ENCODE measurements at places on chromosomes 4 and X.
A peak's percentile ranks its signal among the peaks of the same experiment; 100 is the strongest.

- no peak for DNase-seq
These were observed 56.3 kb downstream of the ZAR1 start for GRCh38 chr4:48546336-48546735.

GRCh38 chr4:160831165-160831922 lies 1332.5 kb downstream of the FSTL5 start:
- no peak for DNase-seq

- peak; percentile 94 for DNase-seq
These were observed 454.7 kb downstream of the IL15 start for GRCh38 chr4:142091085-142091513.

GRCh38 chrX:77952173-77952572 lies 17.3 kb downstream of the PGAM4 start:
- no peak for DNase-seq

DNA sequence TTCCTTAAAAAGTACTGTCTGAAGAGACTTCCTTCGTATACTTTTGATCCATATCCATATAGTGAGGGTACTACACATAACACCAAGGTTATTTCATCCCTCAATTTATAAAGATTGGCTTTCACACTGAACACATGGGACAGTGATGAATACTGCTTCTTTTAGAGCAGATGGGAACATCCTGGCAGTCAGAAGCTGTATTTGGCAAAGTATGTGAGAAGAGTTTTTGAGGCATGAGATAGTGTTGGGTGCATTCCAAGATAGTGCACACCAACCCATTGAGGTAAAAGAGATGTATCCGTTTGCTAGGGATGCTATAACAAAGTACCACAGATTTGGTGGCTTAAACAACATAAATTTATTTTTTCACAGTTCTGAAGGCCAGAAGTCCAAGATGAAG lies 141.1 kb downstream of the MOSPD2 start:
- no peak for DNase-seq

DNA sequence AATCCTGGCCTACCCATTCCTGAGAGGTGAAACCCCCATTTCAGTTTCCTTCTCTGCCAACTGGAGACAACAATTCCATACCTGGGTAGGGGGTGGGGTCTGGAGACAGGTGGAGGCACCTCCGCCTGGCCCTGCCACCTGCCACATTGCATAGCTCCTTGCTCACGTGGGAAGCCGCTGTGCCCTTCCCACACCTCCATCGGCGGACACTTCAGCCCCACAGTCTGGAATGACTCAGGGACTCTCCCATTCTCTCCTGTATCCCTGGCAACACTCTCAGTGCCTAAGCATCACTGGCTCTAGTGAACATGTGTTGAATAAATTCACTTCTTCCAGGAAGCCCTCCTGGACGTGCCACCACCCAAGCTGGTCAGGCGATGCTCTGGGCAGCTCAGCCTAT lies 21.7 kb downstream of the PPP2R2C start:
- no peak for DNase-seq

DNA sequence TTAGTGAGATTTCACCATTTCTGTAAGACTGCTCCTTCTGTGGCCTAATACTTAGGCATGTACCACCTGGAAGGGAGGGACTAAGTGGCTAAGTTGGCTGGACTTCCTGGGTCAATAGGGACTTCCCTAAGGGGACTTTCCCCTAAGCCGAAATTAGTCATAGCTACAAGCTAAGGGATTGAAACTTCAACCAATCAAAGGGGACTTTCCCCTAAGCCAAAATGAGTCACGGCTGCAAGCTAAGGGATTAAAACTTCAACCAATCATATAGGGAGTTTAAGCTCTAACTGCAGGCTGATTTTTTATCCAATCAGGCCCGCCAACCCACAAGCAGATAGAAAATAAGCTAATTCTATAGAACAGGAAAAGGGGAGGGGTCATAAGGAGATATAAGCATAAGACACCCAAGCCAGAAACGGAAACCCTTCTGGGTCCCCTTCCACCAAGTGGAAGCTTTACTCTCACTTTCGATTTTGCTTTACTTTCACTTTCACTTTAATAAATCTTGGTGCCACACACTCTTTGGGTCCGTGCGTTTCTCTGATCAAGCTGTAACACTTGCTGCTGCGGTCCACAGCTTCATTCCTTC lies 382.8 kb downstream of the KLHL4 start:
- DNase-seq = peak; percentile 68

DNA sequence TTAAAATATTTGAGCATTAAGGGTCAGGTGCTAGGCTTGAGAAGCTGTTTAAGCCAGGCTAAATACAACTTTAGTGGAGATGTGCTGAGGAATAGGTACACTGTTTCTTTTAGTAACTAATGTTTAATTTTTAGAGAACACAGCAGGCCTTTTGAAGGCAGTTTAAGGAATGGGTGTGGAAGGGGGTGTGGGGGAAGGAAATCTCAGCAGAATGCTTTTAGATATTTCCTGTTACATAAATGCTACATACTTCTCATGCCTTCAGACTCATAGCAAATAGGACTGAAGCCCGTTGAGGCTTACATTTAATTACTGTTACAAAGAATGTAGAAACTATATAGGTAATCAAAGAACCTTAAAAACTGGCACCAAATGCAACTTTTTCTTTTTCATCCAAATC lies 66.3 kb downstream of the WWC2 start:
- no peak for DNase-seq

GRCh38 chrX:32893751-32894150 lies 317.6 kb downstream of the DMD start:
- no peak for DNase-seq

- no peak for DNase-seq
These were observed 81.0 kb downstream of the MGST2 start for GRCh38 chr4:139746431-139747171.

GRCh38 chrX:114582264-114582632 lies 1.6 kb upstream of the HTR2C start:
- DNase-seq = no peak

DNA sequence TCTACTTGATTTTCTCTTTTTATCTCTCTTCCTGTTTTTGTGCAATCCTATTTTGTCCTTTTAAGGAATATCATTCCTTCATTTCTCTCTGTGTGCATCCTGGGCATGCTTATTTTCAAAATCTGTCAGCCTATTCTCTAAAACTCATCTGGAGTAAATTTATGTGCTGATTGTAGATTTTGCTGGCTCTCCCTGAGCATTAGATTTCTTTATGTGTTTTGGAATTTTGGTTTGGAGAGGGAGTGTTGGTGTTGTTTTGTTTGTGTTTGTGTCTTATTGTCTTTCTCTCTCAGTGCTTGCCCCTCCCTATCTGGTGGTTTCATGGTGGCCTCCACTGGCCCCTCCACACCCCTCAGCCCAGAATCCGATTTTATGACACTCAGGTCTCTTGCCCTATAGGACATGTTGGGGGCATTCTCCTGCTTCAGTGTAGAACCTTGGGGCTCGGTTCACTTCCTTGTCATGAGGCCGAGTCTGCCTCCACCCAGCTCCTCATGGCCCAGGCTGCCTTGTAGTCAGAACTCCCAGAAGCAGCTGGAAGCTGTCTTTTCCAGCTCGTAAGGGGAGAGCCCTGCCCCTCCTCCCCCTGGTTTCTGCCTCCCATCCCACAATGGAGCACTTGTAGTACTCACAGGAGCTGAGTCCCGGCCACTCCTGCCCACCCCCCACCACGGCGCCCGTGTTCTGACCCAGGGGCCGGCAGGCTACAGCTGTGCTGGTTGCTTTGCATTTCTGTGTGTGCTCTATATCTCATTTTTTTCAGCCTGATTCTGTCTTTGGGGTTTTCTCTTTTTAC lies 24.5 kb upstream of the PJA1 start:
- no peak for DNase-seq

DNA sequence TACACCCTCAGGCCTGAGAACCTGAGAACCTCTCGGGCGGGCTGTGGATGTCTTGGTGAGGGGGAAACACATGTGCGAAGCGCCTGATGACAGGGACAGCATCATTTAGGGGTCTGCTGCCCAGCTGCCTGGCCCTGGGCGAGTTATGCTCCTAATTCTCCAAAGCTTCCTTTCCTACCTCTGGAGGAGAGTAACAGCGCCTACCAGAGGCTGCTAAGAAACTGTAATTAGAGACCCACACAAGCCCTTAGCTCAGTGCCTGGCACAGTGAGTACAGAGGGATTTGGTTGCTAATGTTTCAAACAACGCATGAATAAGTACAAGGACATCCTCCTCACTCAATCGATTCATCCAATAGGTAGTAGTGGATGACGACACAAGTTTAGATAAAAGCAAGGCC lies 40.4 kb downstream of the BCOR start:
- no peak for DNase-seq

DNA sequence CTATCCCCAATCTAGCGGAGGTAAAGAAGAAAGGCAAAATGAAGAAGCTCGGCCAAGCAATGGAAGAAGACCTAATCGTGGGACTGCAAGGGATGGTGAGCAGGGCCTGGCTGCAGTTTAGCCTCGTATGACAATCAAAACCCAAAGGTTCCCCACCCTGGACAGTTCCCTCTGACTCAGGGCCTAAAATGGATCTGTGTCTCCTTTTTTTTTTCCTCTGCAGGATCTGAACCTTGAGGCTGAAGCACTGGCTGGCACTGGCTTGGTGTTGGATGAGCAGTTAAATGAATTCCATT lies 986 bp downstream of the HDAC6 start:
- no peak for DNase-seq

DNA sequence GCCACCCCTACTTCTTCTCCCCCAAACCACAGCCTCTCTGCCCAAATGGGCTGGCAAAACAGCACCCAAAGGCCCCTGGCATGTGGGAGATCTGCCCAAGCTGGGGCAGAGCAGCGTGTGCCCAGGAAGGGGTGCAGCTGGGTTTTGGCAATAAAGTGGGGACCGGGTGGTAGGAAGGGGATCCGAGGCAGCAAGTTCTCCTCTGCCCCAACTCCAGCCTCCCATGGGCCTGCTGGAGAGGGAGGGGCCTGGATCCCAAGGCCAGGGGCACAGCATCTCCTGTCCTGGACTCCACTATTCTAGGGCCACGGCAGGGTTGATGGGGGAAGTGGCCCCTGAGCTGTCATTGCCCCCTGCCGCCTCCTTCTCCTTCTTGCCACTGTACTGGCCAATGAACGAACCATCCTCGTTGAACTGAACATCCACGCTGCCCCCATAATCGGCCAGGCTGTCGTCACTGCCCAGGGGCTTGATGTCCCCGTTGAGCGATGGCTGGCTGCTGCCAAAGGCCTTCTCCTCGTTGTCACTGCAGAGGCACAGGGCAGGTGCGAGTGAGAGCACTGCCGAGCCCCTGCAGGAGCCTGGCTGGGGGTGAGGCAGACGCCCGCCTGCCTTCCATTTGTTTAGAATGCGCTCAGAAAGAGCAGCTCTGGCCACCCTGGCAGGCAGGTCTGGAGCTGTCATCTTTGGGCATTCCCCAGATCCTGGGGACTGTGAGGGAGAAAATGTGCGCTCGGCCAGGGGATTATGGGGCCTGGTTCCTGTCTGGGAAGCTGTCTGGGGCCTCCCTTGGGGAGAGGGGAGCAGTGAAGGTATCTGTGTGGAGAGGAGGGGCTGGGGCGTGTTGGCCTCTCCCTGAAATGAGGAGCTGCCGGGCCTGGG lies 23.4 kb downstream of the L1CAM start:
- DNase-seq = no peak

GRCh38 chr4:25637581-25638220 lies 17.9 kb upstream of the SLC34A2 start:
- no peak for DNase-seq

DNA sequence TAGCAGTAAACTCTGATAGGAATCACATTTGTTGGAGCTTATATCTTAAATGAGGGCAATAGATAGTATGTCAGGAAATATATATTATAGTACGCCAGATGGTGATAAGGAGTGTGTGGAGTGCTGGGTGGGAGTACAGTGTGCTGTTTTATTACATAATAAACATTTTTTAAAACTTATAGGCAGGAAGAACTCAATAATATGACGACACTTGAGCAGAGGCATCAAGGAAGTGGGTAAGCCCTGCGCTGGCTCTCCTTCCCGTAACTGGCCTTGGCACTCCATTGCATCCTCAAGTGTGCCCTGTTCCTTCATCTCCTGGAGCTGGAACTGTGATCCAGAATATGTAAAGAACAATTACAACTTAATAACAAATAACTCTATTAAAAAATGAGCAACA lies 123.8 kb downstream of the ELOVL6 start:
- DNase-seq = no peak

DNA sequence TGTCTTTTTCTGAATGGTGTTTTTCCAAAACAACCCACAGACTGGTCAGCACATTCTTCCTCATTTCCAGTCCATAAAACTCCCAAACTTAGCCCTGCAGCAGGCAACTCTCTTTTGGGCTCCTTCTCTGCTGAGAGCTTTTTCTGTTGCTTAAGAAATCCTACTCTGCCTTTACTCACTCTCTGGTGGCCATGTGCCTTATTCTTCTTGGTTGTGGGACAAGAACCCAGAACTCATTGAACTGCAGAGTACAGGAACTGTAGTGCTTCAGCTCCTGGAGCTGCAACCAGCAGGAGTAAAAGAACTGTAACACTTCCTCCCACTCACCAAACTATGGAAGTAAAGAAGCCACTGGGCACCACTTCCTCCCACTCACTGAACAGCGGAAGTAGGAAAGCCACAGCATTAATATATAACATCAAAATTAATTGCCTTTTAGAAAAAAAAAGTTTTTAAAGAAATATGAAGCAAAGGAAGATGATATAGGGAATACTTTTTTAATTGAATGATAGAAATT lies 864.1 kb upstream of the PCDH10 start:
- no peak for DNase-seq

DNA sequence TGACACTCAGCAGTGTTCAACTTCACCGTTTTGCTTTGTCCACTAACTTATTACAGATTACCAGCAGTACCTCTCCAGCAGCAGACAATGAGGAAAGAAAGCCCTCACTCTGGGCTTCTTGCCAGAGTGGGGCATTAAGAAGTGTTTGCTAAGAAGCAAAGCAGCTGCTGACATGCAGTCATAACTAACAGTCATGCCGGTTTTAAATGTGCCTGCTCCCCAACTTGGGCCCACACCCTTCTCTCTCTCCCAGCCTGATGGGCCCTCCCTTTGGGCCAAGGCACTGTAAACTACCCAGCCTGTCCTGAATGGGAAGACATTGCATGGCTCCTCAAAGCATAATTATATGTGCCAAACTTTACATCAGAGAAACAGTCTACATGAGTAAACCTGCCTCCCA lies 54.6 kb upstream of the HHIP start:
- DNase-seq = no peak

DNA sequence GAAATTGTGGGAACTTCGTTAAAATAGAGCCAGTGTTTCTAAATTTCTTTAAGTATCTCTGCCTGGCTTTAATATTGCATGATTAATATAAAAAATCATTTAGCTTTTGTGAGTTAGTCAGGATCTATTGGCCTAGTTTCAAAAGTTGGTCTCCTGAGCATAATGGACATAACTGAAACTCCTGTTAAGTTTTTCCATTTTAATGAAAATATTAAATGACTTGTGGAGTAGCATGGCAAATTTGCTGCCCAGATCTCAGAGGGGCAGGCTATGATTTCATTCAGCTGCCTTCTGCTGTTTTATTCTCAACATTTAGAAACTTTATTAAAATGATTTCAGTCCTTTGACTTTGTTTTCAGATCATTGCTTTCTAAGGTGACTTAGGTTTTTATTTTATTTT lies 962.9 kb upstream of the GRID2 start:
- no peak for DNase-seq

Data from Caki2 (cell line).